ENCODE measurements at places on chromosomes 6 and 20. TPM values are rescaled to one million over a fixed set of nuclear protein-coding genes. Genes with fewer than 3 reads are reported as not detected.

- H3K4me1 ChIP-seq = no peaks in the 10 kb centered on the region
- no peaks in the 10 kb centered on the region for H3K27me3 ChIP-seq
- H3K27ac ChIP-seq = no peak overlapping the region
- no peak overlapping the region for H3K4me3 ChIP-seq
Observed at GRCh38 chr6:105370351-105370750, 32.5 kb downstream of the PREP start.

DNA sequence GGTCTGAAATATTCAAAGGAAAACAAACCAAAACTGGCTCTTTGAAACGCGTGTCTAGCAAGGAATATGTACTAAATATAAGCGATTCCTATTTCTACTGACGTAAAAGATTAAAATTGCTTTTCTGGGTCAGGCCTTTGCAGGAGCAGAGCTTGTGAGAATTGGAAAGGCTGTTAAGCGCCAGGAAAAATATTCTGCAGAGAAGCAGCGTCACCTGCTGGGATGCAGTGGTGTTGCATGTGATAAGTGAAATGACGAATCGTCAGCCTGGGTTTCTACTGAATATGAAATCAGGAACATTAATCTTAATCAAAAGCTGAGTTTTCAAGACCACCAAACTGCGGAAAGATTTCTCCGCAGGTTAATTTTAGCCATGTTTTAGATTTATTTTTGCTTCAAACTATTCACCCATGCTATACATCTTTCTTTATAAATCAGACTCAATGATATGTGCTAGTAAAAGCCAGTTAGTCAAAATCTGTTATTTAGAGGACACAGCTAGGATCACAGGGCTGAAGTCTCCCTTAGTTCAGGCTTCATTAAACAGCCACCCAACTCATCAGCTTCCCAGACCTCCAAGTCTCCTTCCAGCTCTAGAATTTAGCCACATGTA lies 67.4 kb downstream of the ALDH8A1 start:
- H3K27me3 ChIP-seq = peaks cover 17% of the 10 kb centered on the region
- no peaks in the 10 kb centered on the region for H3K36me3 ChIP-seq
- H3K4me1 ChIP-seq = no peaks in the 10 kb centered on the region
- DNase-seq = peak; percentile 59
- H3K4me3 ChIP-seq = no peak overlapping the region

DNA sequence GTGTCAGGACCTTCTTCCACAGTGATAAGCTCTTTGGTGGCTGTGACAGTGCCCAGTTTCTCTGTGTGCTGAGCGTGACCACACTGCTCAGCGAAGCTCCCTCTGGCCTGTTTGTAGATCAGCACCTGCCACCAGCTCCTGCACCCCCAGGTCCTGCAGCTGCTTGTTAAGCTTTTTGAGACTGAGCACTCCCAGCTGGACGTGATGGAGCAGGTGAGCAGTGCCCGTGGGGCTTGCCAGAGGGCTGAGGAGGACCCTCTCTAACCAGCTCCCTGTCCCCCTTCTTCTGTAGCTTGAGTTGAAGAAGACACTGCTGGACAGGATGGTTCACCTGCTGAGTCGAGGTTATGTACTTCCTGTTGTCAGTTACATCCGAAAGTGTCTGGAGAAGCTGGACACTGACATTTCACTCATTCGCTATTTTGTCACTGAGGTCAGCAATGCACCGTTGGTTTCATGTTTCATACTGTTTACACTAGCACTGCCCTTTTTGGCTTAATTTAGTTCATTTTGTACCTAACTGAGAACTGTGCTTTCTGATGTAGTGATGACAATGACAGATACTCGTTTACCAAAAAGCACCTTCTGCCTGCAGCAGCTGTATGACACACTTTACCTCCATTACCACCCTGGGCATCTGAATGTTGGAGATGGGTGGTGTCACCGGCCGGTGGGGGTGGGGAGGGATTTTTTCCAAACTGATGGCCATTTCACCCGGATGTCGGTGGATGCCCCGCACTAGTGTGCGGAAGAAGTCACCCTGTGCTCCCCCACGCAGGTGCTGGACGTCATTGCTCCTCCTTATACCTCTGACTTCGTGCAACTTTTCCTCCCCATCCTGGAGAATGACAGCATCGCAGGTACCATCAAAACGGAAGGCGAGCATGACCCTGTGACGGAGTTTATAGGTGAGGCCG lies 12.5 kb downstream of the NELFCD start:
- no peak for DNase-seq
- H3K27ac ChIP-seq = no peak overlapping the region
- peaks cover 12% of the 10 kb centered on the region for H3K36me3 ChIP-seq
- no peaks in the 10 kb centered on the region for H3K27me3 ChIP-seq
- no peak overlapping the region for H3K4me3 ChIP-seq

The TMEM74B gene
- total RNA-seq = 0.60 TPM

DNA sequence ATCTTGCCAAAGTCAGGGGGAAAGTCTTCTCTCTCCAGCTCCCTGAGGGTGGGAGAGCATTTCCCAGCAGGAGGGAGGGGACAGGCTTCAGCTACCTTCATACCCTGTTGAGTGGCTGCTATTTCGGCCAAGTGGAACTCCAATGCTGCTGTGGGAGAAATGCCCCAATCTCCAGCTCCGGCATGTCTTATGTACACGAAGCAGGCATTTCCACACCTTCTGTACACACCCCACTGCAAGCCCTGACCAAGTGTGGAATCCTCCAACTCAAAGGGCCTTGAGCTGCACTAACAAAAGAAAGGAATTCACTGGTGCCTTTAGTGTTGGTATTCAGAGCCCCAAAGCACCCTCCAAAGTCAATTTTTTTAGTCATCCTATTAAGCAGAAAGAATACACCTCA lies 313.6 kb upstream of the NT5E start:
- no peaks in the 10 kb centered on the region for H3K27me3 ChIP-seq
- H3K4me1 ChIP-seq = no peaks in the 10 kb centered on the region
- no peak overlapping the region for H3K27ac ChIP-seq

The KCNS1 gene
- total RNA-seq = 0.23 TPM

- H3K4me3 ChIP-seq = peak overlapping the region; percentile 93
- peaks cover 11% of the 10 kb centered on the region for H3K36me3 ChIP-seq
- H3K27me3 ChIP-seq = no peaks in the 10 kb centered on the region
- no peak for DNase-seq
Observed at GRCh38 chr6:42365021-42365420, 86.7 kb downstream of the TRERF1 start.

DNA sequence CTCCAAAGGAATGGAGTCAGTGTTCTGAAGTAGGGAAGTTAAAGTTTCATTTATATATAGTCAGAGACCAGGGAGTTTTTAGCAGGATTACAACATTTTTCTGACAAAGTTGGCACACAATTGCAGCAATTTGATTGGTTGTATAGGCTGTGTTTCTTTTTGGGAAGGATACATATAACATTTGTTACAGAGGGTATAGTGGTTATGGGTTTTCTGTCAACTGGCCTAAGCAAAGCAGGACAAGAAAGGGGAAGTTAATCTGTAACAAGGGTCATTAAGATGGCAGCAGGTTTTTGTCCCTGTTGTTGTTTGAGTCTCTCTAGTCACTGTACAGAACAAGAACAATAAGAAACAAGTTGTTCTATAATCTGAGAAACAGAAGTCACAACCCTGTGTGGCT lies 41.4 kb downstream of the TPD52L1 start:
- peaks cover 5% of the 10 kb centered on the region for H3K4me1 ChIP-seq
- no peak overlapping the region for H3K4me3 ChIP-seq
- H3K27ac ChIP-seq = no peak overlapping the region
- no peaks in the 10 kb centered on the region for H3K36me3 ChIP-seq
- DNase-seq = no peak

DNA sequence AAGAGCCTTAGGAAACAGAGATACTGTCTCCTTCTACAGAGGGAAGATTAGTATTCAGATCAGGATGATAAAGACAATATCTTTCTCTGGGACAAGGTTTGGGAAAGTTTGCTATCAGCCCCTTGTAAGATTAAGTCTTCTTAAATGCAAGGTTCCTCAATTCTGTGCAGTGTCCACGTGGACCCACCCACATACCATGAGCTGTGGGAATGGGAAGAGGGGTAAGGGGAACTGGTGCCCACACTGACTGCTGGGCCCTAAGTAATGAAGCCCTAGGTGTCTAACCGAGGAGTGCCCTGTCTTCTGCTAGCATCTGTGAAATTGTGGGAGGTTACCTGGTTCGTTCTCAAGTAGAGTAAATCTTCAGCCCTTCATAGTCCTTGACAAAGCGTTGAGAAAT lies 5.8 kb upstream of the SSTR4 start:
- peaks cover 12% of the 10 kb centered on the region for H3K27me3 ChIP-seq
- H3K4me3 ChIP-seq = no peak overlapping the region
- H3K36me3 ChIP-seq = no peaks in the 10 kb centered on the region
- DNase-seq = no peak
- no peaks in the 10 kb centered on the region for H3K4me1 ChIP-seq

GRCh38 chr20:49579874-49580812 lies 12.2 kb upstream of the PTGIS start:
- H3K27ac ChIP-seq = no peak overlapping the region
- no peak for DNase-seq
- H3K27me3 ChIP-seq = peaks cover 12% of the 10 kb centered on the region
- H3K4me1 ChIP-seq = peaks cover 15% of the 10 kb centered on the region
- peaks cover 13% of the 10 kb centered on the region for H3K36me3 ChIP-seq

The TREML1 gene
- total RNA-seq = not detected

The CPXM1 gene
- 4.4 TPM for total RNA-seq

DNA sequence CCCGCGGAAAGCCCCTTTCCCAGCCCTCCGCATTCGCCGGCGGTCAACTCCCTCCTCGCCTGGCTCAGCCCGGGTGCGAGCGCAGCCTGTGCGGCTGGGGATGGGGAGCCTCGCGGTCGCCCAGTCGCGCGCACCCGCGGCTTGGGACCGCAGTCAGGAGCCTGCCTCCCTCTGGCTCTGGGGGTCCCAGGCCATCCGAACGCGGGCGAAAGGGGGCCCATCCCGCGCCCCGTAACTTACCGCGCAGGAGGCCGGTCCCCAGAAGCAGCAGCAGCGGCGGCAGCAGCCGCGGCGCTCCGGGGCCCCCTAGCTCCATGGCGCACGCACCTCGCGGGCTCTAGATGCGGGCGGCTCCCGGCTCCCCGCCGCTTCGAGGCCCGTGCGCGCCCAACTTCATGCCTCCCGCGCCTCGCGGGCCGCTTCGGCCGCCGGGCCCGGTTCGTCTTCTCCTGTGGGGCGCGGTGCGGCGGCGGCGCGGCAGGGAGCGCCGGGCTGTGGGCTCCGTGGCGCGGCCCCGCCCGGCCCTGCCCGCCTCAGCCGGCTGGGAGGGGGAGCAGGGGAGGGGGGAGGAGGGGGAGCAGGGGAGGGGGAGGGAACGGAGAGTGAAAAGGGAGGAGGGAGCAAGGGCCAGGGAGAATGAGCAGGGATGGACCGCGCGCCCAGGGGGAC lies at the start of gene CHRNA4:
TSS of gene CHRNA4 (minus strand) at position 500 of the 669 bp plus-strand sequence. CDS start at position 316, 184 bp downstream.
- H3K4me3 ChIP-seq = no peak within 1 kb of the TSS
- peaks cover 11% of the 10 kb centered on the region for H3K27me3 ChIP-seq
- no peak within 1 kb of the TSS for H3K27ac ChIP-seq
- no peak for DNase-seq

GRCh38 chr6:29989211-29989610 lies 46.9 kb downstream of the HLA-A start:
- H3K4me3 ChIP-seq = no peak overlapping the region
- DNase-seq = no peak
- H3K4me1 ChIP-seq = peaks cover 10% of the 10 kb centered on the region
- no peak overlapping the region for H3K27ac ChIP-seq
- no peaks in the 10 kb centered on the region for H3K36me3 ChIP-seq

DNA sequence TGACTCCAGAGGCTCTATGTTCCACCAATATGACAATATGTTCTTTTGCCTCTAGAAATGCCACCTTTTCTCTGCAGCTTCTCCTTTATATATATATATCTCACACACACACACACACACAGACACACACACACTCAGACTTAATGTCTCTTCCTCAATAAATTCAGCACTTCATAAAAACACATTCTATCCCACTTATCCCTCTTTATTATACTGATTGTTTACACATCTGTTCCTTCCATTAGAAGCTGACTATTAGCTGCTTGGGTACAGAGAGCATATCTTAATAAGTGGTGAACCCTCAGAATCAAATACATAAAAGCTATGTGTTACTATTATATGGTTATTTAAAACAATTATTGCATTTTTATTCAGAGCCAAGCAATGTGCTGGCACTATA lies 23.3 kb downstream of the NRSN1 start:
- H3K27ac ChIP-seq = no peak overlapping the region
- no peaks in the 10 kb centered on the region for H3K27me3 ChIP-seq
- H3K4me1 ChIP-seq = no peaks in the 10 kb centered on the region
- no peaks in the 10 kb centered on the region for H3K36me3 ChIP-seq

DNA sequence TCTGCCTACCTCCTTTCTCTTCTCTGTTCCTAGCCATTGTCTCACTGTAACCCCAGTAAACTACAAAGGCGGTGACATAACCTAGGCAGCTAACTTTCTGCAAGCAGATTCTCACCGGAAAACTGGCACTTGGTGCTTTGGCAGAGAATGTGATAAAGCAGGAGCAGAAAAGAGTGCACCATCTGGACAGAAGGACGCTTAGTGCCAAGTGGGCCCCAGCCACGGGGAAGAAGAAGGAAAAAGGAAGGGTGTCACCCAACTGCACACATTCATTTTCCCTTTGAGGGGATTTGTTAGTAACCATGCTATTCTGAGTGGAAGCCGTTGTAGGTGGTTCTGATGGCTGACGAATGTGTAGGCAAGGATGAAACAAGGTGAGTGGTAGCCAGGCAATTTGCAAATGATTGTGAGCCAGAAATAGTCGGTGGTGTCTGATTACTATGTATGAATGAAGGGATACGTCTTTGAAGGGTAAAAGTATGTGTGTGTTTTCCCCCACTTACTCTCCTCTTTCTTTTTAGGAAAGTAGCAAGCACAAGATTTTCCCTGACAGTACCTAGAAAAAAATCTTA lies 148.3 kb upstream of the STXBP5 start:
- H3K4me3 ChIP-seq = no peak overlapping the region
- H3K27me3 ChIP-seq = no peaks in the 10 kb centered on the region
- no peaks in the 10 kb centered on the region for H3K36me3 ChIP-seq
- no peak for DNase-seq
- peaks cover 5% of the 10 kb centered on the region for H3K4me1 ChIP-seq

DNA sequence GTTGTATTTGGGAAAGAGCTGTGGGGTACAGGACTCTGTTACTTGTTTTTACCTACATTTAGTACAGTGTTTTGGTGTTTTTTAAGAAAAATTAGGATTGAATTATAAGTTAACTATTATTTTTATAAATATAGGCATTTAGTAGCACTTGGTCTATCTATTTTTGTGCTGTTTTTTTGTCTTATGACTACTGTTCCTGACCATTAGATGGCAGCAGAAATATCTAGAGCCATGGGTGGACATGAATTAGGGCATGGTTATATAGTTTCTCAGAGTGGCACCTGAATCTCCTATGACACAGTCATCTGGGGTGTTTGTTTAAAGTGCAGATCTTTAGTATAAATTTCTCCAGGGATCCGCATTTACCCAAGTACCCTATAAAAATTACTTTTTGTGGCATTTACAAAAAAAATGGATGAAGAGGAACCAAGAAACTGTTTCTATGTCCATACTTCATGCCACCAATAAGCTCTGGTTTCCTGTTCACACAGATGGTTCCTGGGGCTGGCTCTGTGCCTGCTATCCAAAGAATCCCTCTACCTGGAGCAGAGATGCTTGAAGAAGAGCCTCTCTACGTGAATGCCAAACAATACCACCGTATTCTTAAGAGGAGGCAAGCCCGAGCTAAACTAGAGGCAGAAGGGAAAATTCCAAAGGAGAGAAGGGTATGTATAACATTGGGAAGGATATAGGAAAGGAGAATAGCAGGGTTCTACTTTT lies 19.8 kb downstream of the NFYA start:
- peaks cover 20% of the 10 kb centered on the region for H3K36me3 ChIP-seq
- H3K27ac ChIP-seq = no peak overlapping the region
- no peaks in the 10 kb centered on the region for H3K4me1 ChIP-seq
- H3K4me3 ChIP-seq = no peak overlapping the region

Data from activated T-cell treated with anti-CD3 and anti-CD28 coated beads, Interleukin-2, amount 50 U/mL, for 72 hours (primary cell).